ENCODE measurements at places on chromosomes 11 and 22.

- DNase-seq = no peak
Measured at GRCh38 chr11:118252688-118253087, 523 bp upstream of the MPZL3 start.

DNA sequence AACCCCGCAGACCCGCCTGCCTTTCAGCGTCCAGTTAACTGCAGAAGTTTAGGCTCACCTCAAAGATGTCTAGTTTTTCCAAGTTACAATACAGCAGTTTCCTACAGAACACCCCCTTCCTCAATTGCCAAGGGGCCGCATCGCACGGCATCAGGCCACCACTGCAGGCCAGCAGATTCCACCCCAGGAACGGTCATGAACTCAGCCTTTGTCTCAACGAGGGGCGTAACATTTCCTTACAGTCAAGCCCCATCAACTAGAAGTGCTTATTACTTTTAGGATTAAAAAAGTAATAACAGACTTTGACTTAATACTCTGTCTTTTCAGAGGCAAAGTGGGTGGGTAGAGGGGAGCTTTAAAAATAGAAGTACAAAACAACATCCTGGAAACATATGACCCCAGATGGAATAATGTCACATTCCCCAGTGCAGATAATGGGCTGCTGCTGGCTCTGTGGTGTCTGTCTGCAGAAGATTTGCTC lies 36.3 kb downstream of the PPP2R1B start:
- DNase-seq = no peak

- DNase-seq = no peak
Measured at GRCh38 chr11:125102510-125102909, 8.9 kb downstream of the TMEM218 start.

DNA sequence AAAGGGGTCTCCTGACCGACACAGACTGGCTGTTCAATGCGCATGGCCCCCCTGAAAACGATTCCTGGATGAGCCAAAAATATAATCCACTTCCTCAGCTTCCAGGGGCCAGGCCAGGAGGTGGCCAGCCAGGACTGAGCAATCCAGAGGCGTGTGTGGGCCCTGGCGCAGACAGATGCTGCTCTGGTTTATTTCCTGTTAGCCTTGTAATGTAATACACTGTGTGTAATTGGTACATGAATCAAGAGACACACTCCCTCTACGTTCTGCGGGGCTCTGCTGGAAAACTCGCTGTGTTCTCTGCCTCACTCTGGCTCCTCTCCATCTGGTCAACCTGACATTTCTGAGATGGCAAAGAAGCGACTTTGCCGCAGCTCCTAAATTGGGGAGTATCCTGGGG lies 26.3 kb upstream of the ISX start:
- peak; percentile 30 for DNase-seq

DNA sequence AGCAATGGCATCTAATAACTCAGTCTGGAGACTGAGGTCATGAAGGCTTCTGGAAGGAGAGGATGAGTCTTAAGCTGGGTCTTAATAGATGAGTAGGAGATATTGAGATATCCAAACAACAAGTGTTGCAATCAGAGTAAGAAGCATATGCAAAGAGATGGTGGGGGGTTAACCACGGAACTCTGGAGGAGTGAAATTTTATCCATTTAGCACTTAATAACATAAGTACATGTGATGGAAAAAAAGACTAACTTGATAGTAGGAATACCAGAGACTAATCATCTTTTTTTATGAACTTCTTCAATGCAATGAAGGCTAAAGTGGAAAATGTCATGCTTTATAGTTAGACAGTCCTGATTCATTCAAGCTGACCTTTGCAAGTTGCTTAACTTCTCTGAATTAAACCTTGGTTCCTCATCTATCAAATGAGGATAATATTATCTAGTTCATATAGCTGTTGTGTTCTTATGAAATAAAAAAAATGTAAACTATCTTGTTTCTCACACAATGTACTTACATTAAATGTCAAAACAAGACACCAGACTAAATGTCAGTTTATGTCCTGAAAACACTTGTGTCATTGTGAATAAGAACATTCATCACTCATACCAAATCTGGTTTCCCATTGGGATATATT lies 403.1 kb upstream of the CCDC90B start:
- DNase-seq = no peak

DNA sequence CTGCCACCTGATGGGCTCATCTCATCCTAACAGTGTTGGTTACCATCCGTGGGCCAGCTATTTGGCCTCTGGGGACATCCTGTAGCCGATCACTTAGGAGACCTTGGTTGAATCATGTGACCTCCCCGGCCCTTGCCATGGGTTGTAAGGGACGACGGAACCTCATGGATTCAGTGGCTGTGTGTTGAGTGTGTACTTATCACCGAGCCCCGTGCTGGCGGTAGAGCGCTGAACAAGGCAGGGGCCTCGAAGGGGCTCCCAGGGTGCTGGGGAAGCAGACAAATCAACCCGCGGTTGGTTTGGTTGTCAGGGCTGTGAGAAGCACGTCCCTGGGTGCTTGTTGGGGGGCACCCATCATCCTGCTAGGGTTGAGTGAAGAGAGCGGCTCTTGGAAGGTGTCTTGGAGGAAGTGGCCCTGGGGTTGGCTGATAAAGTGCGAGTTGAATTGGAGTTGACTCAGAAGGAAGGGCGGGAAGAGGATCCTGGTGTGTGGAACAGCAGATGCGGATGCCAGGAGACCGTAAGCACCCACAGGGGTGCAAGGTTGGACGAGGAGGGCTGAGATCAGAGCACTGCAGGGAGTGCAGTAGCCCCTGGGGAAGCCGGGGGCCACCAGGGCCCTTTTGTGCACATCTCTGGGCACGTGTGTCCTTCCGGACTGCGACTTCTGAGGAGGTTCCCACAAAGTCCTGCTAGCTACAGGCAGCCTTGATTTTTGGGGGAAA lies 53.6 kb downstream of the MPPED1 start:
- DNase-seq = no peak

GRCh38 chr11:126484266-126484665 lies 128.8 kb downstream of the ST3GAL4 start:
- DNase-seq = no peak

GRCh38 chr22:28103596-28103995 lies 184.5 kb upstream of the PITPNB start:
- no peak for DNase-seq

- no peak for DNase-seq
Measured at GRCh38 chr11:108790501-108791299, 125.8 kb downstream of the DDX10 start.

DNA sequence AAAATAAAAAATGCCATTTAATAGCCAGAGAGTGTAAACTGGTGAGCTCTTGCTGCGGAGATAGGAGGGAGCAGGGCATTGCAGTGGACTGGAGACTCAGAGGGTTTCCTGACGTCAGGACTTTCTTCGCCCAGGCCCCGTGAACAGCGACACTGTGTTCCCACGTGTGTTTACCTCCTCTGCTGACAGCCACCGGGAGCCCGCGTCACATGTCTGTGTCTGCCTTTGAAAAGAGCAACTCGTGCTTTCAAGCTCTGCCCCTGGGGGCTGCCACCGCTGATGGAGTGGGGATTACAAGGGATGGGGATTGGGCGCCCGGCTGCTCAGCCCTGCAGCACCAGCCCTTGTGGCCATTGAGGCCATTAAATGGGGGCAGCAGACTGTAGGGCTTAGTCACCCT lies 3.3 kb downstream of the TANGO2 start:
- DNase-seq = no peak

- DNase-seq = no peak
Measured at GRCh38 chr11:120527111-120527761, 15.7 kb downstream of the GRIK4 start.

- DNase-seq = no peak
Measured at GRCh38 chr11:8058216-8058615, 22.8 kb upstream of the TUB start.

DNA sequence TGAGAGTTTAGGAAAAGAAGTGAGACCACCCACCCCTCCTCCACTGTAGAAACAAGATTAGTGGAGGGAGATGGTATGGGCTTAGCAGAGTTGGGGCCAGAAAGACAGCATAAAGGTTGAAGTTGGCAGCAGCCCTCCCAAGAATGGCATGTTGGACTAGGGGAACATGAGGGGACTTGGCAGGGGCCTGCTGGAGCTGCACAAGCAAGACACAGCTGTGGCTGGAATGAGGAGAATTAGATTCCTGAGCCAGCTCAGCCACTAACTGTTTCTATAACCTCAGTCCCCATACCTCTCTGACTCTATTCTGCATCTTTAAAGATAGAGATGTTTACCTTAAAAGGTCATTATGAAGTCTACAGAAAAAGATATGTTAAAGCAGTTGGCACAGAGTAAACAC lies 13.2 kb downstream of the MAP6 start:
- DNase-seq = no peak

- DNase-seq = no peak
Measured at GRCh38 chr11:69475866-69476471, 5.5 kb upstream of the LINC01488 start.

- no peak for DNase-seq
Measured at GRCh38 chr11:65624931-65625627, 9.5 kb downstream of the PCNX3 start.

DNA sequence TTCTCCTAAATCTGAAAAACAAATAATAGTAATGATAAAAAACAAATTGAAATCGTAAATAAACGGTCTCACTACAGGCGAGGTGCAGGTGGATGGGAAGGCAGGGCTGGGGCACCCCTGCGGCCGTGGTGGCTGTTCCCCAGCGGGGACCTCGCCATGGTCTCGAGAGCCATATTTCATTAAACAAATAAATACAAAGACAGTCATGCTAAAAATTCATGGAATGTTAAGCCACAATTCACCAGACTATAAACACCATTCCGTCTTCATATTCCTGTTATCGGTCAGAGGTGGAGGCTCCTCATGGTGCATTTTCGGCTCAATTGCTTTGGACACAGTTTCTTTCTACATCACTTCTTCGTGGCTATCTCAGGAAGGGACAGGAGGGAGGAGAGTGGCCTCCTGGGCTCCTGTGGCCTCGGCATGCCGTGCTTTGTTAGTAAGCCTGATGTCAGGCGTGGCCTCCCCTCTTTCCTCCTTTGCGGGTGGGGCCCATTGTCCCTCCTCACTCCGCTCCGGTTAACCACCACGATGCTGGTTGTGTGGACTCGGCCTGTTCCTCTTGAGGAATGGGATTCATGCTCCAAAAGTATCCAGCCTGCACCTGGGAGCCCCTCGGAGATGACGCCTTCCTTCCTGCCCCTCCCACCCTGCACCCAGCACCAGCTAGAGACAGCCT lies 16.1 kb upstream of the BRSK2 start:
- DNase-seq = no peak

DNA sequence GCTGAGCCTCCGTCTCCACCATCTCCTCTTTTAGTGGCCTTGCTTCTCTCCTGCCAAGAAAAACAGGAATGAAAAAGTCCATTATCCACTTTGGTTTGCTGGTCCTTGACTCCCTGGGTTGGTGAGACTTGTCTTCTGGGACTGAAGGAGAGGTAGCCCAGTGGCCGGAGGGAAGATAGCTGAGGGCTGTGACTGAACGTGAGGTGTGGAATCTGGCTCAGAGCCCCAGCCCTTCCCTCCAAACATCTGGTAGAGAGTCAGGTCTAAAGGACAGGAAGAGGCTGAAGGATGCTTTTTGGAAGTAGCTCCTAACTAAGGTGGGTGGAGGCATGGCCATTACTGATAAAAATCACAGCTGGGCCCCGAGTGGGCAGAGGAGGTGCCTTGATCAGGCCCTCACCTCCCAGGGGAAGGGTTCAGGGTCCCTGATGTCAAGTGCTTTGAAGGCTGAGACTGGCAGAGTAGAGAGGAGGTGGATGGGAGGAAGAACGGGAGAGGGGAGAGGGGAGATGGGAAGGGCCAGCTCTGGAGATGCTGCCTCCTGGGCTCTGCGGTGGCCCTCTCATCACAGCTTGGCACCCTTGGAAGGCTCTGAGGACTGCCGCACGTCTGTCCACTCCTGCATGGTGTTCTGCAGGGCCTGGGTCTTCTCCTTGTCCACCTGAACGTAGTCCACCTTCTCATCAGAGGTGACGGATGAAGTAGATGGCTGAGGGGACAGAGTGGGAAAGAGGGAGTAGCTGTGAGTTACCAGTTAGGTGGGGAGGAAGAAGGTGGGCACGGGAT lies 30.2 kb downstream of the USP35 start:
- no peak for DNase-seq

DNA sequence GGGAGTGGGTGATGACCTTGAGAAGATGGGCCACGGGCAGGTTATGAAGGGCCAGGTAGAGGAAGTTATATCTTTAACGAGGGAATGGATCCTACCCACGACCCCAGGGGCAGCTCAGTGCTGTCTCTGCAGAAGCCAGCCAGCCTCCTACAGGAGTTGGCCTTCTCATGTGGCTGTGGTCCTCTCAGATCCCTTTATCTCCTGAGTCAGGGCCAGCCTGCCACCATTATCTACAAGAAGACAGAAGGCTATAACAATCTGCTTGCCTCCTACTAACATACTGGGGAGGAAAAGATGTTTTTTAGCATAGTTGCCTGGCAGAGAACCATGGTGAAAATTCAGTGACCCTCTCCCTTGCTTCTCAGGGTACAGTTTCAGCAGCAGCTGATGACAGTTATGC lies 7.0 kb upstream of the YWHAH start:
- DNase-seq = no peak

DNA sequence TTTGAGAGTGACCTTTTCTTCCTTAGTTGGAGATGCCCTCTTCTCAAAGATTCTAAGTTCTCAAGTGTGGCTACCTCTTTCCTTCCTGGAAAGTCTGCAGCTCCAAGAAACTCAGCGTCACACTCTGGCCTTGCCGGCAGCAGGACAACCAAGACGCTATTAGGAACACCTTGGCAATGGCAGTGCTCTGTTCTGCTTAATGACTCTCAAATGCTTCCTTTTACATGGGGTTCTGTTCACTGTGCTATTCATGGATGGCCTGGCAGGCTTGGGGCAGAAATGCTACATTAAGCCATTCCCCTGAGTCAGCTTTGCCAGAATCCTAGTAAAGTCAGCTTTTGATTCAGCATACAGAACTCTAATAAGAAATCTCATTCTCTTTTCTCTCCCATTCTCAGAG lies 25.9 kb downstream of the LARGE2 start:
- DNase-seq = no peak

GRCh38 chr11:100970283-100971164 lies 159.1 kb downstream of the PGR start:
- DNase-seq = no peak

GRCh38 chr11:108663154-108663877 lies 1.6 kb upstream of the DDX10 start:
- no peak for DNase-seq

- no peak for DNase-seq
Measured at GRCh38 chr11:10862446-10862845, 4.6 kb upstream of the ZBED5 start.

DNA sequence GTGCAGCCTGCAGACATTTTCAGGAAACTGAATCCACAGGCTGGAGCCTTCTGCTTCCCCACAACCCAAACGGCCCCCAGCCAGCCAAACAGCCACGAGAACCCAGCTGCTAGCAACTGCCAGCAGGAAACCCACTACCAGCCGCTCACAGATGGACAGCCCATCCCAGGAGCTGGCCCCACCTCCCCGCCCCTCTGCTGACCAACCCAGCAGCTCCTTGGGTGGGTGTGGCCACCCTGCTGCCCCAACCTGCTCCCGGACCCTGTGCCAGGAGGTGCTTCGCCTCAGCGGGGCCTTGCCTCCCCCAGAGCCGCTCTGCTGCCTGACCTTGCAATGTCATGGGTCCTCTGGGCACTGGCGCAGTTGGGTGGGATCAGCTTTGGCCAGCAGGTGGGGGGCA lies 8.2 kb upstream of the CCDC188 start:
- DNase-seq = no peak

GRCh38 chr11:27524155-27524554 lies 17.6 kb upstream of the LIN7C start:
- no peak for DNase-seq

GRCh38 chr22:28116219-28116673 lies 197.2 kb upstream of the PITPNB start:
- no peak for DNase-seq
